ENCODE measurements at places on chromosomes 11 and 22.

GRCh38 chr22:19723232-19723982, at the start of gene GP1BB:
Gene GP1BB, plus strand, starts transcription at chr22:19723539. Its CDS starts 31 bp downstream, at chr22:19723570.
- no peak for DNase-seq

GRCh38 chr11:8621147-8621546, 27.1 kb upstream of the STK33 start:
- no peak for DNase-seq

GRCh38 chr22:21819183-21819770, 48.2 kb downstream of the MAPK1 start:
- DNase-seq, result no peak

DNA sequence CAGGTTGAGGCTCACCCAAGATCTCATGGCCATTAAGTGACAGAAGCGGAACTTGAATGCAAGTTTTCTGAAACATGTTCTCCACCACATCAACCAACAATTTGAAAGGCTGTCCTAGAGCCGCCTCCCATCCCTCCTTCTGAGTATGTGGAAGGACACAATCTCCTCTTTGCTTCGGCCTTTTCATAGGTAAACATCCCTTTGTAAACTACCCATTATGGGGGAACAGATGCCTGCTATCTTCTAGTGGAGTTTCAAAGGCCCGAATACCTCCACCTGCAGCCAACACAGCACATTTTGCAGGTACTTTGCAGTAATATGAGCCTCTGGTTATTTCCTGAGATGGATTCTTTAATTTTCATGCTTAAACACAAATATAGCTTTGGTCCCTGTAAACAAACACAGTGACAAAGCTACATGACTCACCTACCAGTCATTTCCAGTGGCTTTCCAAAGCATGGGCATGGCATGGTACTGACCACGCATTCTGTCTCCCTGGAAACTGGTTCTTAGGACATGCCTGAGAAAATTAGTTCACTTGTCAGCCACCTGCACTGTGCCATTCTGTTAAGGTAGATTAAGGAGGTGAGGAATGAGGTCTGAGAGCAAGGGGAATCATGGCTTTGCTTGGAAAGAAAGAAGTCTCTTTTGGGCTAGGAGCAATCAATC, 60.2 kb downstream of the EHF start:
- no peak for DNase-seq

GRCh38 chr22:27537501-27537900, 264.1 kb downstream of the MN1 start:
- DNase-seq, result no peak

DNA sequence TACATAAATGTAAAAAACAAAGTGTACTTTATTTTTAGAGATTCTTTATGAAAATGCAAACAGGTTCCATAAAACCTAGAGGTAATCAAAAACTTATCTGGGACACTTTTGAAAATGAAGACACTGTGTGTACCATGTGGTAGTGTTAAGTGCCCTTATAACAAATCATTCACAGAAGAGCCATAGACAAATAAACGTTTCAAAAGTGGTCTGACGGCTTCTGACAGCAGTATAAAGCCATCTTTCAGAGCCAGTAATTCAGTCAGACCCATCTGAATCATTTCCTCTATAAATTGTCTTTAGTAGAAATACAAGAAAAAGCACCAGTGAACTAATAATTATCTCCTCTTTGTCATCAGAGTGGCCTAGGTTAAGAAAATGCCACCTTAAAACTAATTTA, 100.0 kb downstream of the PAX6 start:
- DNase-seq, result no peak

DNA sequence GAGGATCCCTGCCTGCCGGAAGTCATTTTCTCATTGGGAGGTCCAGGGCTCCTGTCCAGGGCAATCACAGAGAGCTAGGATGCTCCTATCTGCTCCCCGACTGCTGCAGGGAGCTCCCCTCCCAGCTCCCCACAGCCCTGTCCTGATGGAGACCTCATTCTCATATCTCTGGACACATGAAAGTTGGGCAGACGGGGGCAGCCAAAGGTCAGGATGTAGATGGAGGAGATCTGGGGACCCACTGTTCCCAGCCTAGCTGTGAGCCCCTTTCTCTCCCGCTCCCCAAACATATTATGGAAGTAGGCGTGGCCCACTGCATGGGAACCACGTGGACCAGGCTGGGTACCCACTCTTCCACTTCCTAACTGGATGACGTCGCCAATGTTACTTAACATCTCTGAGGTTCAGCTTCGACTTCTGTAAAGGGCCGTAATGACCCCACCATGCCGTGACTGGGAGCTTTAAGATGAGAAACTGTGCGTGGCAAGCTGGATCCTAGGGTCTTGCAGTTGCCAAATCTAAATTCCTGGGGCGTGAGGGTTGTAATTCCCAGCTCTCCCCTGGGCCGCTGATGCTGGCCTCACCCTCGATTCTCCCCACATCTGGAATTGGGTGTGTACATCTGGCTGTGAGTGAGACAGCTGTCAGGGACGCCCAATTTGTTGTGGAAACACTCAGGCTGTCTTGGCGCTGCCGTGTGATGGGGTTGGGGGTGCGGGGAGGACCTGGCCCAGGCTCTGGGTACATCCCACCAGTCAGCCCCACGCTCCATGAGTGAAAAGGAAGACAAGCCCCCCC, 1.8 kb downstream of the CDC42EP2 start:
- no peak for DNase-seq

GRCh38 chr11:126925321-126926093, 75.1 kb downstream of the KIRREL3 start:
- no peak for DNase-seq

DNA sequence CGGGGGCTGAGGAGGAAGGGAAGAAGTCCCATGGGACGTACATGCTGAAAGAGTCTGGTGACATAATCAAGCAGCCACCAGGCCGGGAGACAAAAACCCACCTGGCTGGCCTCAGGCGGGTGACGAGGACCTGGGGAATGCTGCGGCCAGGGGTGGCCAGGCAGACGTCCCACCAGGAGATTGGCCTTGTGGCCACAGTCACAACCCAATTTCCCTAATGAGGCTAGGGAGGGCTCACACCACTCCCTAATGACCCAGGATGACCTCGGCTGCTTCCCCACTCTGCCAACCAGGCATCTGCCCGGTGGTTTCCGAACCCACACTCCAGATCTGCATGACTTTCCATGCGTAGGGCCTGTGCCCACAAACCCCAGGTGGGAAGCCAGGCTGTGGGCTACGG, 66.9 kb downstream of the SCUBE1 start:
- no peak for DNase-seq

- no peak for DNase-seq
Measured at GRCh38 chr22:47059701-47060161, 297.3 kb downstream of the TBC1D22A start.

GRCh38 chr22:46405901-46406300, 70.4 kb downstream of the TRMU start:
- no peak for DNase-seq

DNA sequence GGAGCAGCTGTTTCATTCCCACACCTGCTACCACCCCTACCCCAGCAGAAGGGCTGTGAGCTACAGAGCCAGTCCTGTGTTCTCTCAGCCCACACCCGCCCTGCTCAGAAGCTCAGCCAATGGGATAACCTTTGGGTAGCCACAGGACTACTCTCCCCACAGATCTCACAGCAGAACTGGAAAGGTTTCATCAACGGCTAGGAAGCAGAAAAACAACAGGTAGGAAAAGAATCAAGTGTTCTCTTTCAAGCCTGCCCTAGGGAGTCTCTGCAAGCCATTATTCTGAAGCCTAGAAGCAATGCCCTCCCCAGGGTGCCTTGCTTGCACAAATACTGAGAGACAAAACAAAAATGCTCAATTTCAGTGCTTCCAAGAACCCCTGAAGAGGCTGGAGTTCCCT, 77.2 kb downstream of the TMPRSS5 start:
- DNase-seq, result no peak

DNA sequence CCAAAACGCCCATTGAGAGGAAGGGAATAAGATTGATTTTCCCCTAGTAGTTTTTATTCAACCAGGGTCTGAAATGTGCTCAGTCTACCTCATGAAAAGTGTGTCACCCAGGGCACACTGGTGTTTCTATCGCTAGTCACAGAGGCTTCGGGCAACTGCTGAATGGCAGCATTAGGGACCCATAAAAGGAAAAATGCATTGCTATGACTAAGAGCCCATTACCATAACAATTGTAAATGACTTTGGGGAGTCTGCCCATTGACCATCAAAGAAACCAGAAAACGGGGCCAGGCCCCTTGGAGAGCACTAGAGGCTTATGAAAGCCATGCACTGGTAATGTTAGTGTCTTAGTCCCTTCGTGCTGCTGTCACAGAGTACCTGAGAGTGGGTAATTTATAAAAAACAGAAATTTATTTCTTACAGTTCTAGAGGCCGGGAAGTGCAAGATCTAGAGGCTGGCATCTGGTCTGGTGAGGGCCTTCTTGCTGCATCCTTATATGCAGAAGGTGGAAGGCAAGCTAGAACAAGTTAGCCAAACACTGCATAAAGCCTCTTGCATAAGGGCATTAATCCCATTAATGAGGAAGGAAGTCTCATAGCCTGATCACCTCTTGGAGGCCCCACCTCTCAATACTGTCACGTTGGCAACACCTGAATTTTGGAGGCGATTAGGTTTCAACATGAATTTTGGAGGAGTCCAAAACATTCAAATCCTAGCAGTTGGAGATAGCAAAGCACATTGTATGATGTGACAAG, 306.7 kb downstream of the ST3GAL4 start:
- DNase-seq, result no peak

DNA sequence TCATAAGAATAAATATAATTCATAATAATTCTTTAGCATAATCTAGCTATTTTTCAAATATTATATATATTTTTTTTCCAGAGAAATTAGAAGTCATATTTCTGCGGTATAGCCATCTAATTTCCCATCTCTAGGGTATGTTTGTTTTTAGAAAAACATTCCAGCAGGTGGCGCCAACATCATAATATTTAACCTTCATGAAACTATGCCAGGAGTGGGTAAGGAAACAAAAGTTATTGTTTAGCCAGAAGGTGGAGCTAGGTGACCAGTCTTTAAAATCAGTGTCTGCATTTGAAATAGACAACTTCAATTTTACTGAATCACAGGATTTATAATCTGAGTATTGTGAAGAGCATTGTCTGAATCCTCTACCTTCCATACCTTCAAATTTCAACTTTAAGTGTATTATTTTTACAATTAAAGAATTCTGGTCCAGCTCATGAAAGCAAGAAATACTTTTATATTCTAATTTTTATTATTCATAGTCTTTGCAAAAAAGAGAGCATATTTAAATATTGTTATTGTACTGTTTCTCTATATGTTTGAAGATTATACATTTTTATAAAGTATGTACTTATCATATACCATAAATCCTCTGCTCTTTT, 15.7 kb upstream of the CCDC179 start:
- peak; percentile 41 for DNase-seq

- DNase-seq, result no peak
Measured at GRCh38 chr11:117009905-117010605, 88.2 kb downstream of the SIK3 start.

DNA sequence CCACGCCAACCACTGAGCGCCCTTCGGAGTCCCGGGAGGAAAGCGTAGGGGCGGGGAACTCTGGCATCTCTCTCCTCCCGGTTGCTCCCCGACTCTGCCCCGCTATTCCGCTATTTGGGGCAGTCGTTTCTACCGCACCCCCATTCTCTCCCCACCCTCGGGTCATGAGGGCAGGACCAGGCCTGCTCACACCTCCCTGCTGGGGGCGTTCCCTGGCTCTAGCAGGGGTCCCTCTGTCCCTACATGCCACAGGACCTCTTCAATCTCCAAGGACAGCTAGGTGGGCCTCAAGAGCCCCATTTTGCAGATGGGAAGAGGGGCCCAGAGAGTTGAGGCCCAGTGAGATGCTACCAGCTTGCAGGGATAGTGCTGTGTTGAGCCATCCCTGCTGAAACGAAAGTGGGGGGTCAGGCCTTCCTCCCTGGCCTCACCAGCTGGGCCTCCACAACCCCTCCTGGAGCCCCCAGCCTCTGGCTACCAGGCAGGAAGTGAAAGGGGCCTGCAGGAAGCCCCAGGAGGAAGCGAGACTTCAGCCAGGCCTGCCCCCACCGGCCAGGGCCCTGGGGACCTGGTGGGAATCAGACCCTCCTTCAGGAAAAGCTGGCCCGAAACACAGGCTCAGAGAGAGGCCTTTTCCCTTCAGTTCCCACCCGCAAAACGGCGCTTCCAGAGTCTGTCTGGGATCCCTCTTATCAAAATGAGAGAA, 5.5 kb upstream of the SHISA8 start:
- no peak for DNase-seq

DNA sequence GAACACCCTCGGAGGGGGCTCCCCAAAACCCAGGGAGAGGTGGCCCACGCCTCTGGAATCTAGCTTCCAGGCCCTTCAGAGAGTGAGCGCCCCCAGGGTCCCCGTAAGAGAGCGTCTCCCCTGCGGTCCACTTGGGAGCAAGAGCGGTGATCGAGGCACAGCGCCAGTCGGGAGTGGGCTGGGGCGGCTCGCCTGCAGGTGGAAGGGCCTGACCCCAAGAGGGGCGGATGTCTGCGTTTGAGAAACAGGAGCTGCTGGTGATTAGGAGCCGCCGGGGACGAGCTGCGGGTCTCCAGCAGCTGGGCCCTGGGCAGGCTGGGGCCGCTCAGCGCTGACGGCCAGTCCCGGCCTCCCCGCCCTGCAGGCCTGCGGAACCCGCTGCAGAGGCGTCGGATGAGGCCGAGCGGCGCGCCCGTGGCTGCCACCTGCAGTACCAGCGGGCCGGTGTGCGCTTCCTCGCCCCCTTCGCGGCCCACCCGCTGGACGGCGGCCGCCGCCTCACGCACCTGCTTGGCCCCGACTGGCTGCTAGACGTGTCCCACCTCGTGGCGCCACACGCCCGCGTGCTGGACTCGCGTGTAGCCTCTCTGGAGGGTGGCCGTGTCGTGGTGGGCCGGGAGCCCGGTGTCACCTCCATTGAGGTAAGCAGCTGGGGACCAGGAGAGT, 10.0 kb downstream of the TMEM132A start:
- DNase-seq, result no peak

DNA sequence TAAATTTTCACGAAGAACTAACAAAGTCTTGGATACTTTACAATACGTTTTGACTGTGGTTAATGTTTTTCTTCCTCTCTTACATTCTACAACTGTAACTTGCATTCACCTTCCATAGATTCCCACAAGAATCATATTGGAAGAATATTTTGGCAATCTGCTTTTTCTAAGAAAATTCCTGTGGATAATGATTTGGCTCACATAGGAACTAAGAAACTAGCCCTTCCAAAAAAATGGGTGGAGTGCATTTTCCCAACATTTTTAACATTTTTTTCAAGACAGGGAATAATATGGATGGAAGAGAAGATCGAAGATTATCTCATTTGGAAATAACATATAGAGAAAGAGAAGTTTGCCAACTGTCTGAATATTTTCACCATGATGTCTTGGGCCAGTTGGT, 256.9 kb upstream of the POU2AF2 start:
- no peak for DNase-seq

Data from stimulated activated CD4-positive, alpha-beta T cell treated with anti-CD3 and anti-CD28 coated beads, TNF-alpha, amount 100 ng/mL, for 4 hours (primary cell).